PC-3 (cell line): ENCODE measurements at places on chromosomes 6 and 20. TPM values are rescaled to one million over a fixed set of nuclear protein-coding genes. Genes with fewer than 3 reads are reported as not detected.

Gene LY6G6F
- not detected in 2 replicates for total RNA-seq

DNA sequence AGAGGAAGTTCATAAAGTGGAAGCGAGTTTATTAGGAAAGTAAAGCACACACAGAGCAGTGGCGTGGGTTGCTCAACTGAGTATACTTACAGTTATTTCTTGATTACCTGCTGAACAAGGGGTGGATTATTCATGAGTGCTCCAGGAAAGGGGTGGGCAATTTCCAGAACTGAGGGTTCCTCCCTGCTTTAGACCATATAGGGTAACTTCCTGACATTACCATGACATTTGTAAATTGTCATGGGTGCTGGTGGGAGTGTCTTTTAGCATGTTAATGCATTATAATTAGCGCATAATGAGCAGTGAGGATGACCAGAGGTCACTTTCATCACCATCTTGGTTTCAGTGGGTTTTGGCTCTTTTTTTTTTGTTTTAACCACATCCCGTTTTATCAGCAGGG, 29.8 kb downstream of the PDYN start:
- no peaks in the 10 kb centered on the region for H3K36me3 ChIP-seq
- H3K4me1 ChIP-seq, result no peaks in the 10 kb centered on the region; the same call in 1 of the 2 replicates
- no peak overlapping the region for H3K4me3 ChIP-seq
- DNase-seq, result no peak
- H3K27ac ChIP-seq, result no peak overlapping the region

DNA sequence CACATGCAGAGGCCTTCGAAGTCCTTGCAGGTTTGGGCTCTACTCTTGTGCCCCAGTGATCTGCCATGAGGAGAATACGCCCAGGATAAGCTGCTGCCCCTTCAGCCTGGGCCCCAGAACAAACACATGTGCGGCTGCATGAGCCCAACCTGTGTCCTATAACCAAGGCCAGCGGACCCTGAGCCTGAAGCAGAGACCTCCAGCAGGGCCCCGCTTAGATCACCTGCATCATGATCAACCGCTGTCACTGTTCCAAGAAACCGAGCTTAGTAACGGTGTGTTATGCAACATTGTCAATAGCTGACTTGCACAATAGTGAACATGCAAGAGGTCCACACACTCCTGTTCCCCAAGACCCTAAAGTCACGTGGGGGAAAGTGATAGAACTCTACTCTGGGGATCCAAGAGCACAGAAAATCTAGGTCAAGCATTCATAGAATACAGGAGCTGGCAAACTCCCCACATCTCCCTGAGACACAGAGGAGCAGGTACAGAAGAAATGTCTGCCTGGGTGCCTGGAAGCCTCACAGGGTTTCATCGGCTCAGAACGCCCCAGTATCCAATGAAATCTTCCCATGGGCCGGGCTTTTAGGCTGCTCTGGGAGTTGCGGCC, 136.2 kb downstream of the BMP7 start:
- no peak overlapping the region for H3K4me3 ChIP-seq
- no peaks in the 10 kb centered on the region for H3K4me1 ChIP-seq
- peaks cover 97% of the 10 kb centered on the region for H3K27me3 ChIP-seq
- H3K27ac ChIP-seq, result no peak overlapping the region
- peak; percentile 35 for DNase-seq

Gene SLA2
- 0.23 and 0.51 TPM in 2 replicates for total RNA-seq

Gene LY6G6C
- 0.22 TPM in 1 of 2 replicates, not detected in the other for total RNA-seq

GRCh38 chr6:80503660-80504059, 397.2 kb downstream of the BCKDHB start:
- H3K36me3 ChIP-seq, result no peaks in the 10 kb centered on the region
- H3K27me3 ChIP-seq, result no peaks in the 10 kb centered on the region
- H3K4me3 ChIP-seq, result no peak overlapping the region
- no peak for DNase-seq

DNA sequence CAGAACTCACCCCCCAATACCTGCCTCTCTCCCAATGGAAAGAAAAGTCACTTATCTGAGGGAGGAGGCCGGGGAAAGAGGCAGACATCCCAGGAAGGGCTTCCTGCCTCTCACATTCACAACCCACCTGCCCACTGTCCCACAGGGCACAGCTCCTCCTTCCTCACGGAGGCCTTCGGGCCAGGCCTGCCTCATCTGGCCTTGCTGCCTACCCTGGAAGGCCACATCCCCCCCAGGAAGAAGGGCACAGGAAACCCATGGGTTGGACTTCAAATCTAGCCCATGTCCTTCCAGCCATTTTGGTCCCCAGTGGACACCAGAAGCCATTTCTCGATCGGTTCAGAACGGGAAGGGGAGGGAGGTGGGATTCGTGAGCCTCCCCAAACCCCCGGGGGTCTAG, 162.0 kb downstream of the PREX1 start:
- H3K36me3 ChIP-seq, result no peaks in the 10 kb centered on the region
- H3K4me1 ChIP-seq, result no peaks in the 10 kb centered on the region
- no peak overlapping the region for H3K4me3 ChIP-seq
- no peaks in the 10 kb centered on the region for H3K27me3 ChIP-seq

- peaks cover 26% of the 10 kb centered on the region for H3K36me3 ChIP-seq
- no peak for DNase-seq
- H3K4me3 ChIP-seq, result no peak overlapping the region
- H3K27me3 ChIP-seq, result no peaks in the 10 kb centered on the region
- H3K27ac ChIP-seq, result no peak overlapping the region
Observed at GRCh38 chr20:25510721-25511120, 74.6 kb downstream of the NINL start.
